ENCODE measurements at places on chromosomes 6 and 20.

DNA sequence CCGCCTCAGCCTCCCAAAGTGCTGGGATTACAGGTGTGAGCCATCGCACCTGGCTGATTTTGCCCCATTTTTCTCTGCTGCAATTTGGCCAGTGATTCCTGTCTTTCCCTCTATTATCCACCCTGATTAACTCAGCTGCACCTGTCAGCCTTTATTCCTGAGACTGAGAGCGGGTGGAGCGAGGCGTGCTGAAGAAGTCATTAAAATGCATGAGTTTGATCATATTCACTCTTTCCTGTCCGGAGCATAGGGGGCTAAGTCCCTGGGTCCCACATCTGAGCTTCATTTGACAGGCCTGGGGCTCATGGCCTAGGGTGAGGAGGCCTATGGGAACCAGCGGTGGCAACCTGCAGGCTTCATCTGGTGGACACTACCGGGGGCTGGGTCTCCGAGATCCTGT, 25.7 kb upstream of the CTNNBL1 start:
- no peak for DNase-seq

- DNase-seq: no peak
Observed at GRCh38 chr6:21074484-21074883, 519.1 kb upstream of the SOX4 start.

GRCh38 chr6:21598674-21599023, 5.1 kb downstream of the SOX4 start:
- no peak for DNase-seq

- no peak for DNase-seq
Observed at GRCh38 chr6:16721977-16722376, 39.3 kb downstream of the ATXN1 start.

Measured in CD4-positive, alpha-beta T cell treated with Interleukin-6 at 100 ng/mL for 8 hours (primary cell).